ENCODE measurements at places on chromosomes 7 and 10.

GRCh38 chr10:91007655-91008054, 86.8 kb upstream of the ANKRD1 start:
- no peak for DNase-seq

DNA sequence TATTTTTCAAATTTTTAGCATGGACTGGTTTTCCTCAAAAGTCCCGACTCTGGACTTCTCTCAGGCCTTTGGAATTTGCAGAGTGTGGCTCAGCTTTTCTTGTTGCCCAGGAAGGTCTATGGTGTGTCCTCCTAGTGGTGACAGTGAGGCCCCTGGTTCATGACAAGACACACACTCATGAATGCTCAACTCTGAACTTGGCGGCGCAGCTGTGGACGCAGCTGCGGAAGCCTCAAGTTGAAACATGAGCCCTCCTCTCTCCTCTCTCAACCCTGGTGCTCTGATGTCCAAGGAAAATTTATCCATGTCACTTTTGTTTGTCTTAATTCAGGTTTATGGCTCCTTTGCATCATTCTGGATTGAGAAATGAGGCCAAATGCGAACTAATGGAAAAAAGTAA, 183.9 kb downstream of the HECW1 start:
- DNase-seq = no peak

DNA sequence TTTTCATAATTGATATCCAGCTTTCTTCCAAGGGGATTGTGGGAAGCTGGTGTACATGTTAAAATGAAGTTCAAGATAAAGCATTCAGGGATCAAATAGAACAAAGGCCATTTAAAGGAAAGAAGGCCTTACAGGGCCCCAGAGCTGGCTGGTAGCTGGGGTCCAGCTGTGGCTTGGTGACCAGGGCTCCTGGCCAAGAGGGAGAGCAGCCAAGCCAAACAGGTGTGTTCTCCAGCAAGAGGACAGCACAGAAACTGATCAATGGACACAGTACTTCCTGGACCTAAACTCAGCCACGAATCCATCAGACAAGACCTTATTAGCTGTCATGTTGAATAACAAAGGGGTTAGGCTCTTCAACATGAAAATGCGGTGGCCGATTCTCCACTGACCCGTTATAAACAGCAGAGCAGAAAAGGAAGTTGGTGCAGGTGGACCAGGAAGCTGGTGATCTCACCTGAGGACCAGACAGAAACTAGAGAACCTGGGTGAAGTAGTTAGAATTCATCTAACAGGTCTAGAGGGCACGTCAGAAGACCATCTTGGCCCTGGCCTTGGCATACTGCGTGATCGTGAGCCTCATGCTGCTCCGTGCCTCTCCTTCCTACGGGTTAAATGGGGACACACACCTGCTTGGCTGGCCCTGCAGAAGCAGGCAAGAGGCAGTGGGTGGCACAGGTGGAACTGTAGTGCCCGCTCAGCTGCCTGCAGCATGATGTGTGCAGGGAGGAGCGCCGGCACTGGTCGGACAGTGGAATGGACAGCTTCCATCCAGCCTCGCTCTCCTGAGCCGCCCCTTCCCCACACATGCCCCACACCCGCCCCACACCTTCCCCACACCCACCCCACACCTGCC, 53.8 kb downstream of the PARP12 start:
- no peak for DNase-seq

DNA sequence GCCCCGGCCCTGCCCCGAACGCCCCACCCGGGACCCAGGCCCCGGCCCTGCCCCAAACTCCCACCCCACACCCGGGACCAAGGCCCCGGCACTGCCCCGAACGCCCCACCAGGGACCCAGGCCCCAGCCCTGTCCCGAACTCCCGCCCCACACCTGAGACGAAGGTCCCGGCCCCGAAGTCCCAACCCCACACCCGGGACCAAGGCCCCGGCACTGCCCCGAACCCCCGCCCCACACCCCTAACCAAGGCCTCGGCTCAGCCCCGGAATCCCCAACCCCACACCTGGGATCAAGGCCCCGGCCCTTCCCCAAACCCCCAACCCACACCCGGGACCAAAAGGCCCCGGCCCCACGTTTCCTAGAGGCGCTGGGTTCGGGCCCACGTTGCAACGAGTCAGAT, 1.1 kb upstream of the LARP4B start:
- DNase-seq = no peak

DNA sequence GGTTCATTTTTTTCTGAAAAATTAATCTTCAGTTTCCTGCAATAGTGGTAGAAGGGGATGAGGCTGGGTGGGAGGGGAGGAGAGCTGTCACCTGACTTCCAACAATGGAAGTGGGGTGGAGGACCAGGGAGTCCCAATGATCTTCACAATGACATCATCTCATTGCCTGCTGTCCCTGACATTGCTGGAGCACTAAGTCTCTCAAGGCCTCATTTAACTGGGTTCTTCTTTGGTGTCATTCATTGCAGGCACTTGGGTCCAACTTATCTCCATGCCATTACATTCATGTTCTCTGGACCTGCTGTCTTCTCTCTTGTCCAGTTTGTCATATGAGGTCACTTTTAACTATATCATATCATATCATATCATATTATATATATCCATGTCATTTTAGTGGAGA, 34.4 kb downstream of the PRTFDC1 start:
- no peak for DNase-seq

GRCh38 chr10:10460451-10460850, 557.2 kb upstream of the CELF2 start:
- no peak for DNase-seq

DNA sequence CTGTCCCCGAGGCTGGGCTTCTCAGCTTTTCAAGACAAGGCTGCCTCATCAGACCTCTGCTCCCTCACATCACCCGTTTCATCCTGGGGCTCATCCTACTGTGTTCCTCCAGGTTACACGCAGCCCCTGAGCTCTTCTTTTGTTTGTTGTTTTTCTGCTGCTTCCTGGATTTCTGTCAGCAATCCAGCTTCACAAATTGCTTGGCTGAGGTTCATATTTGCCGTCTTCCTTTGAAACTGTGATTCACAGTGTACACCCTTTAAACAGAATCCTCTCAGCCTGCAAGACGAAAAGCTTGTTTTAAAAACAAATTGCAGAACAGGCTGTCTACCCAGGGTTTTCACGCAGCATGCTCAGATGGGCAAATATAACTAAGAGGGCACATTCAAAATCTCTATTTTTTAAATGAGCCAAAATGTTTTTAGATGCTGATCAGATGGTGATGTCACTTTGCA, 39.1 kb upstream of the PARD3 start:
- DNase-seq = peak; percentile 47

DNA sequence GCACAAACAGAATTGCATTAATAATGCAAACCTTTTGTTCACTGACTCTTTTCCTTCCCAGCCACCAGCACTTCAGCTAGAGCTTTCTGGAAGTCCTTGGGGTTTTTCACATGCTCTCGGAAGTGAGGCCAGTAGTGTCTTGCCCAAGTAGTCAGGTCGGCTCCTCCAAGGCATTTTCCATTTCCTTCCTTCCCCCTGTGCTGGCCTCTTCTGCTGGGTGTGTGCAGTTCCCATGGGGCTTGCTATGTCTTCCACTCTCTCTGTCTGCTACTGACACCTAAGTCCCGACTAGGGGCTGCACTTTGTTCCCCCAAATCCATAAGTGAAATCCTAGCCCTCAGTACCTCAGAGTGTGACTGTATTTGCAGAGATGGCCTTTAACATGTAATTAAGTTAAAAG, 175.6 kb upstream of the BMPER start:
- DNase-seq = no peak

All from fibroblast of the conjunctiva (primary cell).